ENCODE measurements at places on chromosomes 7 and 10. TPM values are rescaled to one million over a fixed set of nuclear protein-coding genes. Genes with fewer than 3 reads are reported as not detected.
A peak's percentile ranks its signal among the peaks of the same experiment; 100 is the strongest.

GRCh38 chr7:96538632-96539031 is 171.0 kb downstream of the SEM1 start:
- no peak for DNase-seq

GRCh38 chr7:20438694-20439376 is 108.1 kb downstream of the ITGB8 start:
- no peak for DNase-seq

Gene C10orf105
- total RNA-seq = 0.45 TPM

Gene WIPF3
- total RNA-seq = not detected

DNA sequence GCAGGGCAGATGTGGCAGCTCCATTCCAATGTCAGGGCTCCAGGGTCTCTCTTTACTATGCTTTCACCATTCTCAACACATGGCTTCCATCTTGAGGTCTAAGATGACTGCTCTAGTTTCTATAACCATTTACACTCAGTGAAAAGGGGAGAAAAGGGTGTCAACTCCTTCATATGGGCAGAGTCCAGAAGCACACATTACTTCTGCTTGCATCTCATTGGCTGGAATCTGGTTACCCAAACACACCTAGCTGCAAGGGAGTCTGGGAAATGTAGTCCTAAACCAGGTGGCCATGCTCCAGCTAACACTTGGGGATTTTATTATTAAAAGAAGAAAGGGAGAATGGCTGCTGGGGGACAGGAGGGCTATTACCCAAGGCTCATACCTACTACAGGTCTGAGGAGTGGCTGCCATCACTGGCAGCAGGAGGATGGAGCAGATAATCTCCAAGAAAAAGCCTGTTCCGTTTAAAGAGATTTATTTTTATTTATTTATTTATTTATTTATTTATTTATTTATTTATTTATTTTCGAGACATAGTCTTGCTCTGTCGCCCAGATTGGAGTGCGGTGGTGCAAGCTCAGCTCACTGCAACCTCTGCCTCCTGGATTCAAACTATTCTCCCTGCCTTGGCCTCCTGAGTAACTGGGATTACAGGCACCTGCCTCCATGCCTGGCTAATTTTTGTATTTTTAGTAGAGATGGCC is 29.1 kb upstream of the LBX1 start:
- DNase-seq = no peak

DNA sequence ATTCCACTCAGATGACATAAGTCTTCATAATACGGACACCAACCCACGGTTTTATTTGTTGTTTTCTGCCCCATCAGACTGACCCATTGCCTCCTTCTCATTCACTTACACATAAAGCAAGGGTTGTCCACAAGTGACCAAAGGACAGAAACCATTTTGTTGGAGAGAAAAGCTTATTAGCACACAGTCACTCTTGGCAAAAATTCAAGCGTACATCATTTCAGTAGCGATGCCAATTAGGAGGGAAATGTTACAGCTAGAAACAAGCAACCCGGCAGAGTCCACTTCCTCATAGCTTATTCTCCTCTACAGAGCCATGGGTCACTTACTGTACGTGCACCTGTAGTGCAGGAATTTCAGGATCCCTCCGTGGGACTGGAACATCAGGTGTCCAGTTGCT is 23.0 kb downstream of the ABLIM1 start:
- no peak for DNase-seq

Gene CABCOCO1
- not detected for total RNA-seq

Gene CAMK2B
- 0.32 TPM for total RNA-seq

DNA sequence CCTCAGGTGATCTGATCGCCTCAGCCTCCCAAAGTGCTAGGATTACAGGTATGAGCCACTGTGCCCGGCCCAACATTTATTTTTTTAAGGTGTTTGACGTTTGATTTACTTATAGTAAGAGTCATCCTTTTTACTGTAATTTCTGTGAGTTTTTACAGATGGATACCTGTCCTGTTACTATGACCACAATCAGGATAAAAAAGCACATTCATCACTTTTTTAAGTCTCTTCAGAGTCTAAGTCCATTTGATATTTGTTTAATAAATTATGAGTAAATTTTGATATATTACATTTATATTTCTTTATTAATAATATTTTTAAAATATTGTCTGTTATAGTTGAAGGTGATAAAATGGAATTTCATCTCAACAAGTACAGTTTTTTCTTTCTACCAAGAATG is 300.5 kb upstream of the KAT6B start:
- no peak for DNase-seq

- DNase-seq = no peak
Measured at GRCh38 chr10:103732339-103733044, 122.9 kb downstream of the SH3PXD2A start.

- no peak for DNase-seq
Measured at GRCh38 chr7:47535035-47535703, 46.7 kb downstream of the TNS3 start.

GRCh38 chr7:151226560-151226874 is 488 bp downstream of the ABCF2 start:
- DNase-seq = no peak

GRCh38 chr10:71580415-71580814 is 139.2 kb downstream of the C10orf105 start:
- DNase-seq = no peak

Gene ASIC3
- 7.6 TPM for total RNA-seq

DNA sequence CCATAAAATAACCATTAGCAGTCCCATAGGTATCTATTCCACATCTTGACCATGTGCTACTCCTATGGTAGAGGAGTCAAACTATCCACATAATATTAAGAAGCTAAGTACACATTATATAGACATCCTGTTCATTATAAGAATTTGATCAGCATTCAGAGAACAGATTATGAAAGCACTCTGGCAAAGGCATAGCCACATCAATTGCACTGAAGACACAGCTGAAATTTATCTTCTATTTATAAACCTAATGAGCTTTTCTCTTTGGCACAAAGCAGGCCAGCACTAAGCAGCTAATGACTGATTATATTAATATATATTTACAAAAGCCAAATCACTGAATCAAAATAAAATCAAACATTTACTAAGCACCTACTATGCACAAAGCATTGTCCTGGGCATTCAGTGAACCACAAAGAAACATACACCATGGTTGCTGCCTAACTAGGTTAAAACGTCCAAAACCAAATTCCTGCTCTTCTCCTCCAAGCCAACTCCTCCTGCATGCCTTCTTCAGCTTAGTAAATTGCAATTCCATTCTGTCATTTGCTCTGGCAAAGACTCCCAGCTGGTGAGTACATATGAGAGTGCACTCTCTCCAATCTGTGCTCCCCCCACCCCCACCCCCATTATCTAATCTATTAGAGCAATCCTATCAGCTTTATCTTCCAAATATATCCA is 122.6 kb upstream of the ASAH2 start:
- no peak for DNase-seq

DNA sequence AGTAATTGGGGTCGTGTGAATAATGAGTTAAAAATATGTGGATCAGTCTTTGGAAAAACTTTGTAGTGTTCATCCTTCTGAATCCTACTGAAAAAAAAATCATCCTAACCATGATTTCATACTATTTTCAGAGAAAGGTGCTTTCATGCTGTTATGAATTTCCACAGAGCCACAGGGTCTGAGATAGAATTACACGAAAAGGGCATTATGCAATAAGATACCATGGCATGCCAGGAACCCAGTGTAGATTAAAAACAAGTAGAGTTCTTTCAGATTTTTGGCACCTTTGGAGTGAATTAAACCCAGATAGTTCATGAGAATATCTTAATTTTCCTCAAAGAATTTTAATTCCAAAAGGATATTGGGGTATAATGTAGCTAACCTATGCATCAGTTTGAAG is 47.5 kb upstream of the AGMO start:
- DNase-seq = no peak

DNA sequence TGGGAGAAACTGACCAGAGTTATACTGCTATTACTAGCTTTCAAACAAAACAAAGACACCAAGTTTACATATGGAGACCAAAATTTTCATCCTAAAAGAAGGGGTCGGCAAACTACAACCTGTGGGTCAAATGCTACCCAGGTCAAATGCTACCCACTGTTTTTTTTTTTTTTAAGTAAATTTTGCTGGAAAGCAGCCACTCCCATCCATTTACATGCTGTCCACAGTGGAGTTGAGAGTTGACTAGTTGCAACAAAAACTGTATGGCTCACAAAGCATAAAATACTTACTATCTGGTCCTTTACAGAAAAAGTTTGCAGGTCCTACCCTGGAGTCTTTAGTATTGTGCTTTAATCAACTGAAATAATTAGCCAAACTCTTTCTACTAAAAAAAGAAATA is 91.4 kb downstream of the SIRT1 start:
- no peak for DNase-seq

DNA sequence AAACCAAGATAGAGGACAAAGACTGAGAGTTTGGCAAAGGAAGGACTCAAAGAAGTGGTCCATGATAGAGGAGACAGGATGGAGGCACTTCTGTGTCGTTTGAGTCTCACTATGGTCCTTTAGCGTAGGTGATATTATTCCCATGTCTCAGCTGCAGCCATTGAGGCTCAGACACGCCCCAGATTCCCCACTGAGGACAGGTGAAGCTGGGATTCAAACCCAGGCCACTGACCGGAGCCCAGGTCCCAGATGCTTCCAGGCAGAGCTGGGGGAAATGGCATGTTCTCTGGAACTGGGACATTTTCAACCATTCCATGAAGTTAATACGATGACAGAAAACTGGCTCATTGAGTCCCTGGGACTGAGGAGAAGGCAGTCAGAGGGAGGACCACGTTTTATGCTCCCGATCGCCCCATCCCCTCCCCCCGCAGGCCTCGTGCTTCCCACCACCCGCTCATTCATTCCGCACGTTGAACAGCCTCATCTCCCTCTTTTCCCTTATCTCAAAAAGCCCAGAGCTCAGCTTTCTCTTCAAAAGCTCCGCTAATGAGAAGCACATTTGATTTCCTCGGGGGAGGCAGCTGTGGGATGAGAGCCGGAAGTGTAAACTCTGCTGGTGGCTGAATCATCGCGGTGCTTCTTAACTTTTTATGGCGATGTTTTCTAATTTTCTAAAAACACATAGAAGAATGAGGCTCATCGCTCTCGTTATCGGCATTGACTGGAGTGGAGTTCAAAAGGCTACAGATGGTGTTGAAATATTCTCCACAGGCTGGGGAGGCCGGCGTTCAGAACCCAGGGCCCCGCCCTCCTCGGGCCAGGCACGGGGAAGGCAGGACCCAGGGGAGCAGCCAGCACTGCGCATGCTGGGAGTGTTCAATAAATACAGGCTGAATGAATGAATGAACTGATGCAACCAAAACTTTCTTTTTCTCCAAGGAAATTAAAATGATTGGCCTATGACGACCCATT is 64.0 kb downstream of the OAT start:
- DNase-seq = peak; percentile 42

DNA sequence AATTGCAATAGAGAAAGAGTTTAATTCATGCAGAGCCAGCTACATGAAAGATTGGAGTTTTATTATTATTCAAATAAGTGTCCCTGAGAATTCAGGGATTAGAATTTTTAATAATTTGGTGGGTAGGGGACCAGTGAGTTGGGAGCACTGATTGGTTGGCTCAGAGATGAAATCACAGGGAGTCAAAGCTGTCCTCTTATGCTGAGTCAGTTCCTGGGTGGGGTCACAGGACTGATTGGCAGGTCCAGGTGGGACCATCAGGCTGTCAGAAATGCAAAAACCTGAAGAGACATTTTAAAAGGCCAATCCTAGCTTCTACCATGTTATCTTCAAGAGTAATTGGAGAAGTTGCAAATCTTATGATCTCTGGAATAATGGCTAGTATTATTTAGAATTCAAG is 56.0 kb upstream of the KAT6B start:
- no peak for DNase-seq

DNA sequence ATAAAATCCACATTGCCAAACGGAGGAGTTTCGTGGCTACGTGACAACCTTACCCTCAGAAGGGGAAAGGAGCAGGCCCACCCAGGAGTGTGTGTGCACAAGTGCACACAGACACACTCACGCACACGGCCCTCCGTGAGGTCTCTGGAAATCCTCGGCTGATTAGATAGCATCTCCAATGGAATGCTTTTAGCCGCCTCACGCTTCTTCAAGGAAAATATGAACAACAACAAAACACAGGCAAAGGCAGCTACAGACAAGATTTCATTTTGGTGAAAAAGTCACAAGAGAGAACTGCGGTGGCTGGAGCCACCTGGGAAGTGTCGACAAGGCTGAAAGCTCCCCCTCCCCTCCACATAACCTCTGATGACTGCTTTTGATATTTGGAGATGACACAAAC is 391.8 kb upstream of the MKI67 start:
- no peak for DNase-seq

DNA sequence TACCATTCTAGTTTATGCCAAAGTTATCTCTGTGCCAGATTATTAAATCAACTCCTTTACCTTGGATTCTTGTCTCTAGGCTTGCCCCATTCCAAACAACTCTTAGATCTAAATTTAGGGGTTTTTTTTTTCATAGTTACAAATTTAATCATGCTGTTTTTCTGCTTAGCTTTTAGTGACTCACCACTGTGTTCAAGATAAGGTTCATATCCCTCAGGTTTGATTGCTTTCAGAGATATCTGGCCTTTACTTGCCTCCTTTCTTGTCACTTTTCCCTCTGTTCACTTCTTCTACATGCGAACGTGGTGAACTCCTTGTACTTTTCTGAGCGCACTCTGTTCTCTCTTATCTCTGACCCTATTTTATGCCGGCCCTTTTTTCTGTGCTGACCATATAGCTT is 78.2 kb downstream of the VPS50 start:
- DNase-seq = no peak

All from activated naive CD4-positive, alpha-beta T cell treated with anti-CD3 and anti-CD28 coated beads, Interleukin-2, amount 50 U/mL, for 72 hours (primary cell).